ENCODE measurements at places on chromosomes 6 and 20. TPM values are rescaled to one million over a fixed set of nuclear protein-coding genes. Genes with fewer than 3 reads are reported as not detected.
A peak's percentile ranks its signal among the peaks of the same experiment; 100 is the strongest.

GRCh38 chr6:22709803-22710202 is 140.4 kb downstream of the HDGFL1 start:
- DNase-seq = peak; percentile 8

DNA sequence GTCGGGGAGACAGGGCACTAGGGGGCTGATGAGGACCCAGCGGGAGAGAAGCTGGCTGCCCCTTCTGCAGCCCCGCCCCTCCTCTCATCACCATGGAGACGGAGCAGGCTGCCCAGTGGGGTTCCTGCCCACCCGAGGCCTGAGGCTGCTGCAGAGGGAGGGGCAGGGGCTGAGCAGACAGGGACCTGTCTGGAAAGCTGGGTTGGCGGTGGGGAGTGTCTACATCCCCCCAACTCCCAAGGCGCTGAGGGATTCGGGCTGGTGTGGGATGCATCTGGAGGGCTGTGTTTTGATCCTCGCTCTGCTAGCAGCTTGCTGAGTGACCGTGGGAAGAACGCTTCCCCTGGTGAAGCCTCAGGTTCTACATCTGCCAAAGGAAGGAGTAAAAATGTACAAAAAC is 1.2 kb upstream of the BPI start:
- DNase-seq = no peak

- DNase-seq = peak; percentile 73
These were observed 355.9 kb downstream of the BTBD9 start for GRCh38 chr6:38283734-38284362.

KIF13A gene
- total RNA-seq = 32.5 TPM

- peak; percentile 62 for DNase-seq
These were observed 296.8 kb upstream of the RSPO3 start for GRCh38 chr6:126821706-126822105.

ANKS1A gene
- total RNA-seq = 13.4 TPM

- DNase-seq = no peak
These were observed 6.2 kb downstream of the LMBRD1 start for GRCh38 chr6:69790629-69791028.

- no peak for DNase-seq
These were observed 168.6 kb downstream of the GMPR start for GRCh38 chr6:16406966-16407365.

All from LHCN-M2 (cell line).